ENCODE measurements at places on chromosomes 7 and 10.

DNA sequence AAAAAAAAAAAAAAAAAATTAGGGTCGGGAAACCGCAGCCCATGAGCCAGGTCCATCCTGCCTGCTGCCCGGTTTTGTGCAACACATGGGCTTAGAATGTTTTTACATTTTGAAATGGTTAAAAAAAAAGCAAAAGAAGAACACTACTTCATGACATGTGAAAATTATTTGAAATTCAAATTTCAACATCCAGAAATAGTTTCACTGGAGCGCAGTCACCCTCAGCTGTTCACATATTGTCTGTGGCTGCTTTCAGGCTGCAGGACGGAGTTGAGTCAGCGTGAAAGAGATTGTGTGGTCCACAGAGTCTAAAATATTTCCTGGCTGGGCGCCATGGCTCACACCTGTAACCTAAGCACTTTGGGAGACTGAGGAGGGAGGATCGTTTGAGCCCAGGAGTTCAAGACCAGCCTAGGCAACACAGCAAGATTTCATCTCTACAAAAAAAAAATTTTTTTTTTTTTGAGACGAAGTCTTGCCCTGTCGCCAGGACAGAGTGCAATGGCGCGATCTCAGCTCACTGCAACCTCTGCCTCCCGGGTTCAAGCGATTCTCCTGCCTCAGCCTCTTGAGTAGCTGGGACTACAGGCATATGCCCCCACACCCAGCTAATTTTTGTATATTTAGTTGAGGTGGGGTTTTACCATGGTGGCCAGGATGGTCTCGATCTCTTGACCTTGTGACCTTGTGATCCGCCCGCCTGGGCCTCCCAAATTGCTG, 63.9 kb upstream of the ECHDC3 start:
- DNase-seq = peak; percentile 53

GRCh38 chr10:130242513-130242912, 106.3 kb downstream of the GLRX3 start:
- DNase-seq = no peak

DNA sequence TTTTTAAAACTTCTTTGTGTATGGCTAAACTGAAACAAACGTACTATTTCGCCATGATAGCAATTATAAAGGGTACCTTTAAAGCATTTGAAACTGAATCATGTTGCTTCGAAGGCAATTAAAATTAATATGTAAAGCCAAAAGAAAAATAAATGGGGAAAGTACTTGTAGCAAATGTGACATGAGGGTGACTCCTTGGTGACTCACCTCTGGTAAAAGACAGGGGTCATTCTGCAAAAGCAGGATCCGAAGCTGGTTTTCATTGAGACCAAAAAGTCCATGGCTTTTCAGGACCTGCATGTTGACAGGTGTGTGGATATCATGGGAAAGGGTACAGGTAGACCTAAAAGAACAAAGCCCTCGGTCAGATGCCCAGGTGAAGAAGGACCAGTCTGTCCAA, 1.5 kb downstream of the ZC3HAV1L start:
- DNase-seq = peak; percentile 32

- DNase-seq = no peak
These were observed 76.8 kb downstream of the RALA start for GRCh38 chr7:39700165-39700564.

DNA sequence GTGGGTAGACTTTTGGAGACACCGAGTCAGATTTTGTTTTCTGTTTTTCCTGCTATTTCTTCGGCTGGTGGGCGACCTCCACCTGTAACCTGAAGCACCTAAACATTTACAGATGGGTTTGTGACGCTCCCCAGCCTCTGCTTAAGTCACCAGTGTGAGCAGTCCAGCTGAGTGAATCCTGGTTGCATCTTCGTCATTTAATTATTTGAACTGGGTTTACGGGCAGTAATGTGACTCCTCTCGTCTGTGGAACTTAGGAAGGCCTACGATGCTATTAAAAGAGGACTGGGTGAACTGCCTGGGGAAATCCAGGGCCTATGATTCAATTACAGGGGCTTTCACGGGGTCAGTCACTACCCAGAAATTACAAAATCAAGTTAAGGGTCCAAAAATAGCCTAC, 52.5 kb downstream of the WNT2 start:
- DNase-seq = no peak

GRCh38 chr10:132916421-132916841, 25.9 kb downstream of the CFAP46 start:
- DNase-seq = no peak

- no peak for DNase-seq
These were observed 6.3 kb downstream of the ACTL6B start for GRCh38 chr7:100649826-100650565.

- no peak for DNase-seq
These were observed 30.4 kb upstream of the RSU1 start for GRCh38 chr10:16847644-16848043.

DNA sequence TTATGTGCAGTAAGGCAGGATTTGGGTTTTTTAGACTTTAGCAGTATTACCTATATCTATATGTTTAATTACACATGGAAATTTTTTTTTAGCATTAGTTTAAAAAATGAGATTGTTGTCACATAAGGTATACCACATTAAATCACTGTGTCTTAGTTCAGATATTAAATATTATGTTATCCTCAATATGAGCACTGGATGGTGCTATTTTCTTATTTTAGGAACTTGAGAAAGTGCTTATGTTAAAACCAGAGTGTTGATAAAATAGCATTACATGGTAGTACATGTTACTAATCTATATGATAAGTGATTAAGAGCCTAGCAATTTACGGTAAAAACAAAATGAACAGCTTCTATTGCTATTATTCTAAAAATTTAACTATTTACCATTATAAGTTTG, 28.8 kb downstream of the MIOS start:
- peak; percentile 42 for DNase-seq

- DNase-seq = no peak
These were observed 111.0 kb upstream of the ANTXRL start for GRCh38 chr10:46175831-46176230.

GRCh38 chr10:124693396-124693795, 50.8 kb downstream of the FAM53B start:
- no peak for DNase-seq

DNA sequence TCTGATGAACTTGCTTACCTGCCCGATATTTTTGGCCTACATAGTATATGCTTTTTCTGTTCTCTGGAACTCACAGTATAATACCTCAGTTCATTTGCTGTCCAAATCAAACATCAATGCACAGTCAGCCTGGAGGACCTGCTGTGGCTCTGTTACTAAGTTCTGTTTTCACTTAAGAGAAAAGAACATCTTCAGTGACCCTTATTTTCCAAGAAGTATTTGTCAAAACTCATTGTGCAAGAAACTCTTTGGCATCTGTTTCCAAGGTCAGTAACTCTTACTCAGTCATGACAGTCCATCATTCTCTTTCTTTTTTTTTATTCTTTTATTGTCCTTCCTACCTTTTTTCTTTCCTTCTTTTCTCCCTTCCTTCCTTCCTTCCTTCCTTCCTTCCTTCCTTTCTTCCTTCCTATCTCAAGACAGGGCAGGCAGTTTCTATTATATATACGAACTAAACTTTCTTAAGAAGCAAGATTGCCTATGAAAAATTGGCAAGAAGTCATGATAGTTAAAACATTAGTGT, 37.8 kb upstream of the SEM1 start:
- DNase-seq = no peak
